Right lobe of liver (tissue), 6 donors: ENCODE measurements at places on chromosomes 5 and 9. TPM values are rescaled to one million over a fixed set of nuclear protein-coding genes. Genes with fewer than 3 reads are reported as not detected.
A peak's percentile ranks its signal among the peaks of the same experiment; 100 is the strongest.

DNA sequence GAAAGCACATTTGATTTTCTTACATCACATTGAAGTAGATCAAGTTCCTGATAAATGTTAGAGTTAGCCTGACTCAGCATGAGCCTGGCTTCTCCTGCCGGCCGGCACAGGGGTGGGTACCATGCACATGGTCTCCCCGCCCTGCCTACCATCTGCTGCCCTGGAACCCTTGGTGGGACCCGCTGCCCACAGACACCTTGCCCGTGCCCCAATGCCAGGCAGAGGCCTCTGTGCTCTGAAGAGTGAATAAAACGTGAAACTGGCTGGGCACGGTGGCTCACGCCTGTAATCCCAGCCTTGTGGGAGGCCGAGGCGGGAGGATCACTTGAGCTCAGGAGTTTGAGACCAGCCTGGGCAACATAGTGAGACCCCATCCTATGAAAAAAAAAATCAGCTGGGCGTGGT lies 17.3 kb downstream of the EXD3 start:
- H3K27me3 ChIP-seq: no peaks in the 10 kb centered on the region
- no peak overlapping the region for H3K27ac ChIP-seq
- no peak for DNase-seq
- no peak overlapping the region for H3K4me3 ChIP-seq
- no peaks in the 10 kb centered on the region for H3K36me3 ChIP-seq

- H3K4me1 ChIP-seq: no peaks in the 10 kb centered on the region
- no peaks in the 10 kb centered on the region for H3K27me3 ChIP-seq
- H3K4me3 ChIP-seq: no peak overlapping the region
- DNase-seq: no peak
- H3K36me3 ChIP-seq: no peaks in the 10 kb centered on the region
Measured at GRCh38 chr9:6443661-6444060, 30.7 kb downstream of the UHRF2 start.

GRCh38 chr5:10730043-10730351 lies 31.0 kb downstream of the DAP start:
- H3K27me3 ChIP-seq: no peaks in the 10 kb centered on the region
- H3K4me3 ChIP-seq: no peak overlapping the region
- peaks cover 15% of the 10 kb centered on the region for H3K4me1 ChIP-seq
- H3K36me3 ChIP-seq: no peaks in the 10 kb centered on the region
- DNase-seq: no peak

DNA sequence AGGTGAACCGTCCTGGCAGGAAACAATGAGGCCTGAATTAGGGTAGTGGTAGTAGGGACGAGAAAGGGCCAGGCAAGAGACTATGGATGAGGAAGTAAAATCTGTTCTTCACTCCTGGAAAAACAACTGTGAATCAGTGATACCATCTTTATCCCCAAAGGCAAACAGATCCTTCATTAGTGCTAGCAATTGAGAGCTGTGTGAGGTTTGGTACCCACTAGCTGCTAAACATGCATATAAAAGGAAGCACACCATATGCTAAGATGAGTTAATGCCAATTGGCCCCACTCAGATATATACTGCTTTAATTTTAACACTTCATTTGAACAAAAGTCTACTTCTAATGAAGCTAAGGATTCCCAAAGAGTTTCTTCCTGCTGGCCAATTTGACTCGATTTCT lies 244.8 kb upstream of the NR4A3 start:
- H3K27ac ChIP-seq: no peak overlapping the region
- no peak for DNase-seq
- no peaks in the 10 kb centered on the region for H3K4me1 ChIP-seq
- no peaks in the 10 kb centered on the region for H3K27me3 ChIP-seq
- no peak overlapping the region for H3K4me3 ChIP-seq

- H3K4me1 ChIP-seq: no peaks in the 10 kb centered on the region
- DNase-seq: no peak
- no peak overlapping the region for H3K4me3 ChIP-seq
Measured at GRCh38 chr9:69899491-69899890, 78.9 kb downstream of the CFAP95 start.

DNA sequence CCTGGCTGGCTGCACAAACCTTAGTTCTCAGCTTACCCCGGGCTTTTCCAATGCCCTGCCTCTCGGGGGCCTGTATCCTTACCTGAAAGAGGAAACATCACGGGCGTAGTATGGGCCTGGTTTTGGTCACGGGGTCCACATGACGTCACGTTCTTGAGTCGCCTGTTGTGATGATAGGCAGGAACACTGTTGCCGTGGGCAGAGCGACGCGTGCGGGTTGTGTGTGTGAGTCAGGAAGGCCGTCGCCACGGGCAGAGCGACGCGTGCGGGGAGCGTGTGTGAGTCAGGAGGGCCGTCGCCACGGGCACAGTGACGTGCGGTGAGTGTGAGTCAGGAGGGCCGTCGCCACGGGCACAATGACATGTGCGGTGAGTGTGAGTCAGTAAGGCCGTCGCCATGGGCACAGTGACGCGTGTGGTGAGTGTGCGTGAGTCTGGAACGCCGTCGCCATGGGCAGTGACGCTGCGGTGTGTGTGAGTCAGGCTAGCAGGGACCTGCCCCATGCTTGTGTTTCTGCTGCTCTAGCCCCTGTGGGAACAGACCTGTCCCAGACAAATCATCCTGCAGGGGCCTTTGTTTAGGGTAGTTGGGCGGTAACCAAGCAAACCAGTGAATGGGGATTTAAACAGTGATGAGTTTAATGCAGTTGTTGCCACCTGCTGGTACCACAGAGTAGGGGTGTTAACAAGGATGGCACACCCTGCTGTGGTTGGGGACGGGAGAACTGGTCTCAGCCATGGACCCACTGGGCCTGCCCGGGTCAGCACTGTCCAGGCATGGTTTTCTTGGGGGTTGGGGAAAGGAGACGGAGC lies 19.8 kb downstream of the TRIP13 start:
- H3K36me3 ChIP-seq: no peaks in the 10 kb centered on the region
- H3K27me3 ChIP-seq: no peaks in the 10 kb centered on the region
- no peak for DNase-seq
- no peaks in the 10 kb centered on the region for H3K4me1 ChIP-seq
- H3K27ac ChIP-seq: no peak overlapping the region

DNA sequence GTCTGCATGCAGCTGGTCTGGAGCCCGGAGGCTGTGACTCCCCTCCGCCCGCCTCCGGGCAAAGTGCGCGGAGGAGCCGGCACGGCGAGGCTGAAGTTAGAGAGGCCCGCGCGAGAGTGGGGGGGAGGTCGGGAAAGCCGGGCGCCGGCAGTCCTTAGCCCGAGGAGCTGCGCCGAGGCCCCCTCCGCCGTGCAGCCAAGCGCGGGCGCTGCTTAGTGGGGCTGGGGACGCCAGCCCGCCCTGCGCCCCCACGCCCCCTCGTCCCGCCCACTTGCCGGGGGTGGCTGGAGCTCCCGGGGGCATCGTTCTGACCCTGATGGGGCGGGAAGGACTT lies 403 bp downstream of the NINJ1 start:
- no peaks in the 10 kb centered on the region for H3K27me3 ChIP-seq
- peak overlapping the region; percentile 98 for H3K27ac ChIP-seq
- peaks cover 32% of the 10 kb centered on the region for H3K4me1 ChIP-seq
- peak; percentile 88 for DNase-seq
- peak overlapping the region; percentile 98 for H3K4me3 ChIP-seq

DNA sequence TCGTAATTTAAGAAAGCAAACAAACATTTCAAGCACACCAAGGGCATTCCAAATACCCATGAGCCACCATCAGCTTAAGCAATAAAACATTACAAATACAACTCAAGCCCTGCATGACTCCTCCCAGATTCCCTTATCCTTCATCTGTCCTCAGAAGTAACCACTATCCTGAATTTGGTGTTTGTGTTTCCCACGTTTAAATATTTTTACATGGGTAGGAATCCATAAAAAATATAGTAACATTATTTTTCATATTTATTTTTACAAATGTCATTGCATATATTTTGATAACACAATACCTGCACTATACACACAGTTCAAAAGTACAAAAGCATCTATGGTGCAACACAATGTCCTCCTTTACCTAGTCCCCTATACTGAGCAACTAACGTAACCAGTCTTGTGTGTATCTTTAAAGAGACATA lies 6.4 kb downstream of the PRKAA1 start:
- H3K36me3 ChIP-seq: no peaks in the 10 kb centered on the region
- H3K27ac ChIP-seq: peak overlapping the region; percentile 48
- H3K27me3 ChIP-seq: no peaks in the 10 kb centered on the region
- H3K4me3 ChIP-seq: peak overlapping the region; percentile 5
- peaks cover 24% of the 10 kb centered on the region for H3K4me1 ChIP-seq
- no peak for DNase-seq

KCNMB1 gene
- 0.15 TPM for total RNA-seq

PCDHB14 gene
- 0.98 TPM for total RNA-seq

ADAMTS6 gene
- 0.49 TPM for total RNA-seq

DND1 gene
- total RNA-seq: 0.81 TPM

SHROOM1 gene
- total RNA-seq: 48.4 TPM

ZFYVE16 gene
- 14.4 TPM for total RNA-seq

MOB3B gene
- 1.0 TPM for total RNA-seq
